ENCODE measurements at places on chromosomes 3 and 15.

- no peak for DNase-seq
These were observed 243.8 kb upstream of the TOPAZ1 start for GRCh38 chr3:43997788-43998369.

DNA sequence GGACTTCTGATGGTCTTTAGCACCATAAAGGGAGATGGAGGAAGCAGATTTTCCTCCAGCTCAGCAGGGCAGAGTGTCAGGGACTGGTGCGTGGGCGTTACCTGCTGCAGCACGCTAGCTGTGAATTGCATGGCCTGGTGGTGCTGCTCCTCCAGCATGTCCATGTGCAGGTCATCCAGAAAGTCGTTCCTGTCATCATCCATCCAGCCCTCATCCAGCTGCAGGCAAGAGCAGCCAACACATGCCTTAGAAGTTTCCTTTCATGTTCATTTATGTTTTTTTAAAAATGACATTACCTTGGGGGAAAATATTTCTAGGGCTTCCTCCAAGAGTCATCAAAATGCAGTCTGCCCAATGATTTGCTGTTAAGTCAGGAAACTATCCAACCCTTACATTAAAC is 239.2 kb downstream of the PDZRN3 start:
- no peak for DNase-seq

GRCh38 chr15:42772144-42772543 is 35.2 kb upstream of the CDAN1 start:
- no peak for DNase-seq

GRCh38 chr15:94352636-94353487 is 121.5 kb downstream of the MCTP2 start:
- no peak for DNase-seq

GRCh38 chr3:14803981-14804834 is 14.6 kb upstream of the FGD5 start:
- DNase-seq: no peak

DNA sequence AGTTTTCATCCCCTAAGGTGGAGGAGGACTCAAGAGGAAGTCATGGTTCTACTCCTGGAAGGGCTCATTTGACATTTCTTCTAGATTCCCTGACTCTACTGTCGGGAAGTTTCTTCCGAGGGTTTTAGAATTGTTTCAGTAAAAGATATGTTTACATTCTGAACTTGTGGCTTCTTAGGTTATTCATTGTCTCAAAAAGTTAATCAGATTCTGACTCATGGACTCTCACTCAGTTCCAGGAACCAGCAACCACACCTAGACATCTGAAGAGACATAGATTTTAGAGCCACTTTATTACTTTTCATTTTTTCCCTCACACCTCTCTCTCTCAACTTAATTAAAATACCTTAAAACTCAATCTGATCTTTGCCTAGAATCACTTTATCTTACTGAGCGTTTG is 862.6 kb downstream of the AGBL1 start:
- no peak for DNase-seq

GRCh38 chr3:44981751-44982150 is 5.7 kb downstream of the EXOSC7 start:
- DNase-seq: no peak

GRCh38 chr15:57599296-57599810 is 7.6 kb downstream of the MYZAP start:
- DNase-seq: no peak

DNA sequence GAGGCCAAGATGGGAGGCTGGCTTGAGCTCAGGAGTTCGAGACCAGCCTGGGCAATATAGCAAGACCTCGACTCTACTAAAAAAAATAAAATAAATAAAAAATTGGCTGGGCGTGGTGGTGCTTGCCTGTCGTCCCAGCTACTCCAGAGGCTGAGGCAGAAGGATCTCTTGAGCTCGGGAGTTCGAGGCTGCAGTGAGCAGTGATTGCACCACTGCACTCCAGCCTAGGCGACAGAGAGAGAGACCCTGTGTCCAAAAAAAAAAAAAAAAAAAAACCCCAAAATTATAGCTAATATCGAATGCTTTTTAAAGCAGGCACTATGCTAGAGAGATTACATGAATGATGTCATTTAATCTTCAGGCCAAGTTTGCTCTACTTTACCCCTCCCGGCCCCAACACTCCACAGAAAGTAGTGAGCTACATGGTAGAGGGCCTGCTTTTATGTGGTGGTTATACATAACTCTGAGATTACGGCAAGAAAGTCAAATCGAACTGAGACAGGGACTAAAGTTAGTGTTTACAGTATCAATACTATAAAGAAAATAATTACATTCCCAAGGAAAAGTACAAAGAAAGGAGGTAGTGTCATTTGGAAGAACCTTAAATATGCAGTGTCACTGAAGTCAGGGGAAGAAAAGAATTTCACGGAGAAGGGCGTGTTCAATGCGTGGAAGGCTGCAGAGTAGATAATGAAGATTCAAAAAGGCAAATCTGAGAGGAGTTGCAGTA is 1.1 kb downstream of the ADPGK start:
- no peak for DNase-seq

DNA sequence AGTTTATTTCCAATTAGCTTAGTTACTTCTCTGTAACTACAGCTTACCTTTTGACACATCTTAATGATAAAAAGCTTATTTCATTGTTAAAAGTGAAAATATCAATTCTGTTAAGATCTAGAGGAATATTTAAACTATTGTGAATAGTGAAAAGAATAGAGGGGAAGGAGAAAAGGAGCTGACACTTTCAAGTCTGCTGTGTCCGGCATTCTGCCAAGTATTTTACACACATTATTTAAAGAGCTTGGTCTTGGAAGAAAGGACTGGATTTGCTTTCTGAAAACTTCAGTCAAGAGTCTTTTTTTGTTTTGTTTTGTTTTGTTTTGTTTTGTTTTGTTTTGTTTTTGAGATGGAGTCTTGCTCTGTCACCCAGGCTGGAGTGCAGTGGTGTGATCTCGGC is 34.8 kb downstream of the CCDC80 start:
- DNase-seq: no peak

GRCh38 chr3:73259856-73260255 is 198.4 kb downstream of the EBLN2 start:
- no peak for DNase-seq

All from Panc1 (cell line).